ENCODE measurements at places on chromosomes 6 and 20. TPM values are rescaled to one million over a fixed set of nuclear protein-coding genes. Genes with fewer than 3 reads are reported as not detected.

GRCh38 chr6:11437824-11438459, 99.6 kb upstream of the TMEM170B start:
- no peaks in the 10 kb centered on the region for H3K27me3 ChIP-seq
- H3K36me3 ChIP-seq = no peaks in the 10 kb centered on the region
- DNase-seq = no peak
- no peak overlapping the region for H3K27ac ChIP-seq

Gene C6orf15
- not detected for total RNA-seq

Gene ID1
- total RNA-seq = 308 TPM

DNA sequence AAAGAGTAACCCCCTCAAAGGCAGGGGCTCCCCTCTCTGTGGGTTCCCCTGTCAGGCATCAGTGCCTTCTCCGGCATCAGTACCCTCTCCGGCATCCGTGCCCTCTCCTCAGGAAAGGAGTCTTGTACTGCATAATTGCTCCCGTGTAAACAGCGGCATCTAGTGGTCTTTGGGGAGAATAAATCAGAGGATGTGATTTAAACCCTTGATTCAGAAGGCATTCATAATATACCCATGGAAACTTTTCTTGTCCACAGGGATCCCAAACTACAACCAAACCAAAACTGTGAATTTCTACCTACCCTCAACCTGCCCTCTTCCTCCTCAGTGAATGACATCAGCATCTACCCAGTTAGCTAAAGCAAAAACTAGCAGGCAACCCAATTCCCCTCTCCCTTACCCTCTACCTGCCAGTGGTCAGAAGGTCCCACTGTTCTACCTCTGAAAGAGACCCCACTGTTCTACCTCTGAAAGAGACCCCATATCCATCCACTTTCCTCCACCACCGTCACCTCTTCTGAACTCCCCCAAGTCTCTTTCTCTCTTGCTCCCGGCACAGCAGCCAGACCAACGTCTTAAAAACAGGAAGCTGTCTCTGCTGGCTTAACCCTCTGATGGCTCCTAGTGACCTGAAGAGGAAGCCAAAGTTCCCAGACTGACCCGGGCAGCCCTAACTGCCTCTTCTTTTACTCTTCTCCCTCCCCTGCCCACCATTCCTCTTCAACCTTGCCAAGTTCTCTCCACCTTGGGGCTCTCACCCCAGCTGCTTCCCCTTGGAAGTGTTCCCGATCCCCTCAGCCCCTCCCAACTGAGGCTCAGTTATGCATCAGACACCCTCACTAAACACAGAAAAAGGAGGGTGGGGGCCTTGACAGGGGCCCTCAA, 27.2 kb downstream of the UBE2V1 start:
- peak; percentile 84 for DNase-seq
- H3K4me3 ChIP-seq = no peak overlapping the region
- H3K36me3 ChIP-seq = peaks cover 20% of the 10 kb centered on the region
- peak overlapping the region; percentile 22 for H3K27ac ChIP-seq

DNA sequence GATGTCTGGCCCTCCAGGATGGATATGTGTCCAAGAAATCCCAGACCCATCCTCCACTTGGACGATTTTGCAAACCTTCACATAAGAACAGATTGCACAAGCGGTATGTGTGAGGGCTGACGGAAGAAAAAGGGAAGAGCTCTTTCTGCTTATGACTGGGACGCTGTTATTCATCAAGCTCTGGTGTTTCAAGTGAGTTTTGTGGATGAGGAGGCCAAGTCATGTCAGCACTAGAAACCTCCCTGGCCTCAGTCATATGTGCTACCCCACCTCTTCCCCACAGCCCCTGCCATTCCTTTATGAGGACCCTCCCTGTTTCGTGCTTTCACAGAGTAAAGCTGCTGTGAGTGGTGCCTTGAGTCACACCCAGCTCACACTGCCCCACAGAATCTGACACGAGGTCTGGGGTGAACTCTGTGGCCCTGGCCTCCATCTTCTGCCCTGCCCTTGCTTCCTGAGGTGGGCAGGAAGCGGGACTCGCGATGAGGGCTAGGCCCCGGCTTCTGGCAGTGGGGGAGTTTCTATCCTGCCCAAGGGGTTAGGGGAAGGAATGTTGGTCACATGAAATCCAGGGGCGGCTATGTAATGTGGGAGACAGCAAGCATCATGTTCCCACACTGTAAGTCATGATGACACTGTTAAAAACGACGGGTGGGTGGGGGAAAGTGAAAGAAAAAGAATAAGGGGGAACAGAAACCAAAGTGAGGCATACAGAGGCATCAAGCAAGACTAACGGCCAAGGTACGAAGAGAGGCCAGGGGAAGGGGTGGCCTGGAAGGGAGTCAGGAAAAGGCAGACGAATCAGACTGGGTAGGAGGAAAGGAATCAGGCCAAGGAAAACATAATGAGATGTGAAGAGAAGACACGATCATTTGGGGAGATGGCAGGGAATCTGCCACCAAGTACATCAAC, 78.1 kb downstream of the PRDM1 start:
- no peaks in the 10 kb centered on the region for H3K27me3 ChIP-seq
- no peaks in the 10 kb centered on the region for H3K36me3 ChIP-seq
- peak; percentile 9 for DNase-seq
- peak overlapping the region; percentile 10 for H3K27ac ChIP-seq

DNA sequence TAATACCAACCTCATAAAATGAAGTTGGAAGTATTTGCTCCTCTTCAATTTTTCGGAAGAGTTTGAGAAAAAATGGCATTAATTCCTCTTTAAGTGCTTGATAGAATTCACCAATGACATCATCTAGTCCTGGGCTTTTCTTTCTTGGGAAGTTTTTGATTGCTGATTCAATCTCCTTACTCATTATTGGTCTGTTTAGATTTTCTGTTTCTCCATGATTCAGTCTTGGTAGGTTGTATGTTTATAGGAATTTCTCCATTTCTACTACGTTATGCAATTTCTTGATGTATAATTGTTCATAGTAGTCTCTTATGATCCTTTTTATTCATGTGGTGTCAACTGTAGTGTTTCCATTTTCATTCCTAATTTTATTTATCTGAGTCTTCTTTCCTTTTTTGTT, 176.9 kb upstream of the PRND start:
- no peak overlapping the region for H3K27ac ChIP-seq
- no peak for DNase-seq
- H3K4me3 ChIP-seq = no peak overlapping the region
- no peaks in the 10 kb centered on the region for H3K27me3 ChIP-seq
- H3K4me1 ChIP-seq = no peaks in the 10 kb centered on the region
- H3K36me3 ChIP-seq = no peaks in the 10 kb centered on the region

Gene OTOR
- 15.7 TPM for total RNA-seq

Gene ADGRF1
- 0.06 TPM for total RNA-seq

DNA sequence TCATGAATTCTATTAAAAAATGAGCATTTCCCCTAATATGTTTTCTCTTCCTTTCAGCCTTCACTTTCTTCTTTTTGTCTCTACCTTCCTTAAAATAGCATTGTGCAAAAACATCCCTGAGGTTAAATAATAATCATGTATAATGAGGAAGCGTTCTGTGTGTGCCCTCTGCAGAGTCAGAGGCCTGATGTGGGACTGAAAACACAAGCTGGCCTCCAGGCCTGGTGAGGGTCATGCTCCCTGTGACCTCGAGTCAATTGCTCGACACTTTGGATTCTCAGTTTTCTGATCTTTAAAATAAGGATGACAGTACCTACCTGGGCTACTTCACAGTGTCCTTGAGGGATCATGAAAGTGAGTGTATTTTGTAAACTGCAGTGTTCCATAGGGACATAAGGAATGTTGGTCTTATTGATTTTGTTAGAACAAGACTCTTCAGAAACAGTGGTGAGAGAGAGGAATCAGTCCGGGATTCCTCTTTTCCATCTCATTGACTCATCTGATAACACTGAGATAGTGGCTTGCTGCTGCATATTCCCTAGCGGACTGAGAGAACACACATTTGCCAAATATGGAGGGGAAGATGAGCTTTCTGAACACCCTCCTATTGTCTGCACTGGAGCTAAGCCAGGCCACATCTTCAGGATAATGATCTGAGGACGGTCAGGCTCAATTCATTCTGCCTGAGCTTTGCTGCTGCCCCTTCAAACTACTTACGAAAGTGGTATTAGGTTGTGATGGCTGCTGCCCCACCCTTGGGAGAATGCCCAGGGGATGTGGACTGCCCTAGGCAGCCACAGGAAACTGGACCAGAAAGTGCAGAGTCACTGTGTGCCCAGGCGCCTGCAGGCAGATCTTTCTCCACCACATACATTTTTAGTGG, 39.6 kb upstream of the PDE7B start:
- H3K36me3 ChIP-seq = no peaks in the 10 kb centered on the region
- H3K27ac ChIP-seq = no peak overlapping the region
- no peaks in the 10 kb centered on the region for H3K27me3 ChIP-seq
- no peak for DNase-seq
- no peak overlapping the region for H3K4me3 ChIP-seq
- no peaks in the 10 kb centered on the region for H3K4me1 ChIP-seq

Gene MDFI
- 40.6 TPM for total RNA-seq

Gene PSORS1C1
- total RNA-seq = 0.99 TPM

DNA sequence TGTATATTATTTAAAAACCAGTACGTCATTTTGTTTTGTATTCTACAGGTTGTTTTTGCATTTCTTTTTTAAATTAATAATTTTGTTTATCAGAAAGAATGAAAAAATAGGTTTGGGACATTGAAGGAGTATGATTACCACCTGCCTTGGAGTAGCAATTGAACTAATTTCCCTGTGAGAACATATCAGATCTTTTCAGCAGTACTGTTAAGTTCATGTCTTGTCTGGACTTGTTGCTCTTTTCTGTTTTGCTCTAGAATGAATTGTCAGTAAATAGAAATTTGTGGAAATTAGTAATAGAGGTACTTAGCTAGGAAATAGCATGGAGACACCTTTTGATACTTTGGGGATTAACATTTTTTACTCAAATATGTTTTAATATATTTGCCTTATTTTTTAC, 24.3 kb downstream of the HSF2 start:
- no peaks in the 10 kb centered on the region for H3K4me1 ChIP-seq
- H3K27me3 ChIP-seq = no peaks in the 10 kb centered on the region
- no peak for DNase-seq
- no peak overlapping the region for H3K27ac ChIP-seq
- H3K36me3 ChIP-seq = peaks cover 3% of the 10 kb centered on the region

Gene SGK2
- 6.4 TPM for total RNA-seq

GRCh38 chr6:22636452-22636851, 67.1 kb downstream of the HDGFL1 start:
- no peaks in the 10 kb centered on the region for H3K4me1 ChIP-seq
- no peak for DNase-seq
- no peaks in the 10 kb centered on the region for H3K36me3 ChIP-seq
- no peak overlapping the region for H3K4me3 ChIP-seq
- H3K27ac ChIP-seq = no peak overlapping the region
- no peaks in the 10 kb centered on the region for H3K27me3 ChIP-seq

DNA sequence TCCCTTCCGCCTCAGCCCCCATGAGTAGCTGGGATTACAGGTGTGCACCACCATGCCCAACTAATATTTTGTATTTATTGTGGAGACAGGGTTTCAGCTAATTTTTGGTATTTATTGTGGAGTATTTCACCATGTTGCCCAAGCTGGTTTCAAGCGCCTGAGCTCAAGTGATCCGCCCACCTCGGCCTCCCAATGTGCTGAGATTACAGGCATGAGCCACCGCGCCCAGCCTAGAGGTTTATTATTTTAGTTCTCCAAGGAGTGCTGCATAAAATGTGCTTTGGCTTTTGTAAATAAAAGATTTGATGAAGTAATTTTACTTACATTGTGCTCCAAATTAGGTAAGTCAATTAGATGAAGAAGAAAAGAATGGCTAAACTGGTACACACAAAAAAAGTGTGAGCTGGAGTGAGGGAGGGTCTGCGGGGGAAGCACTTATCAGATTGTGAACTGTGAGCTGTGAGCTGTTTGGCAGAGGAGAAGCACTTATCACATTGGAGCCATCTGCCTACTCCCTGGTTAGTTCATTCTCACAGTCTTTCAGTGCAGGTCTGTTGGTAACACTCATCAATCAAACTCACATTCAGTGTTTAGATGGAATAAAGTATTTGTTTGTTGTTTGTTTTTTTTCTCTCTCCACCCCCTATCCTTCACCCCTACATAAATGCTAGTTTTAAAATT, 398.0 kb downstream of the EPHA7 start:
- H3K27me3 ChIP-seq = no peaks in the 10 kb centered on the region
- H3K4me3 ChIP-seq = no peak overlapping the region
- H3K36me3 ChIP-seq = no peaks in the 10 kb centered on the region
- peak; percentile 82 for DNase-seq

Gene LAMA2
- 172 TPM for total RNA-seq

Data from spinal cord (tissue), 10 donors.